Vagina (tissue), 2 donors: ENCODE measurements at places on chromosomes 11 and 22. TPM values are rescaled to one million over a fixed set of nuclear protein-coding genes. Genes with fewer than 3 reads are reported as not detected.

DNA sequence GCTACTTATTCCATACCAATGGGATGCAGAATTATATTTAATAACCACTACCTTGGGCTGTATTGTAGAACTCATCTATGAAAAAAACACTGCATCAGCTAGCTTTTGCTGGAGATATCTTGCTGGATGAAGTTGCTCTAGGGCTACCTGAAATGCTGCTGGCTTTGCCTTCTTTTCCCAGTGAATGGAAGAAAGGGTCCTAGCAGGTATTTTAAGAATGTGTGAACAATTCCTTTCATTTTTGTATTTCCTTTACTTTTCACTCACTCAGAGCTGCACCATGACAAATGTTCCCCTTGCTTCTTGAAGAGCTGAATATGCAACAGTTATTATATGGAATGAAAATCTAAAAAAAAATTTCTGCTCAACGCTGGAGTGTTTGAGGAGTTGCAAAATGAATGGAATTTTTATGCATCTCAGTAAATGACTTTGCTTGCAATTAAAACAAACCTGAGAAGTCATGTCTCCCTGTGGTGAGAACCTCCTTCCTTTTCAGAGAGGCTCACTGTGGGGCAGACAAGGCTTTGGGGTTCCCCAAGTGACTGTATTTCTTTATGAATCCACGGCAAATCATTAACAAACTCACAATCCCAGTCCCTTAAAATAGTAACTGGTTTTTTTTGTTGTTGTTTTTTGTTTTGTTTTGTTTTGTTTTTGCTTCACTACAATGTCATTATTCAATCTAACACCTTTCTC is 566.8 kb upstream of the KIRREL3 start:
- DNase-seq: no peak

DNA sequence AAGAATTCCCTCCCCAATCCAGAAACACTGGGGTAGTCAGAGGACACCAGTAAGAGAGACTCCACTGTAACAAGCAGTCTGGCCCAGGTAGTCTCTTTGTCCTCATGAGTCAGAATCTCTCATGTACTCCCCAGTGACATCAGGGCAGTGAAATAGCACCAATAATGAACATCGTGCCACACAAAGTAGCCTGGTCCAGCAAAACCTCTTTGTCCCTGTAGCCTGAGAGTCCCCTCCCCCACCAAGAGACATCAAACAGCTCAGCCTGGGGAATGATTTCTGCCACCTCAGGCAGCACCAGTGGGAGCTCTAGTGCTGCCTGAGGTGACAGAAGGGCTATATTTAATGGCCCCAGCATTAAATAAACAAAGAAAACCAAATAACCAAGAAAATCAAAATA is 88.1 kb downstream of the SBF2 start:
- DNase-seq: no peak

DNA sequence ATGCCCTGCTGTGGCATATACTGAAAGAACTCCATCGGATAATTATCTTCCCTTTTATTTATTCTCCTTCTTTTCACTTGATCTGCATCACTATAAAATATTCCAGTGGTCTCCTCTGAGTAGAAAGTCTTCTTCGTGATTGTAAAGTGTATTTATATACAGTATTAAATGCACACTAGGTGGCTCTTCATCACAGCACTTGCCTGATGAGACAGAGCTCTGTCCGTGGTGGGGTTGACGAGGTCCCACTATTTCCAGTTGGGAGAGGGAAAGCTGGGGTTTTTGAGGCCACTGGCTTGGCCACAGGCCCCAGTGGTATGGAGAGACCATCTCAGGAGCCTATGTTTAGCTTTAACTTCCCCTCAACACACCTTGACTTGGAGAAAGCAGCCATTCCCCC is 31.6 kb upstream of the ZBTB16 start:
- DNase-seq: no peak

Gene SLC22A25
- 0.98 TPM for total RNA-seq

Gene KIRREL3
- not detected for total RNA-seq

DNA sequence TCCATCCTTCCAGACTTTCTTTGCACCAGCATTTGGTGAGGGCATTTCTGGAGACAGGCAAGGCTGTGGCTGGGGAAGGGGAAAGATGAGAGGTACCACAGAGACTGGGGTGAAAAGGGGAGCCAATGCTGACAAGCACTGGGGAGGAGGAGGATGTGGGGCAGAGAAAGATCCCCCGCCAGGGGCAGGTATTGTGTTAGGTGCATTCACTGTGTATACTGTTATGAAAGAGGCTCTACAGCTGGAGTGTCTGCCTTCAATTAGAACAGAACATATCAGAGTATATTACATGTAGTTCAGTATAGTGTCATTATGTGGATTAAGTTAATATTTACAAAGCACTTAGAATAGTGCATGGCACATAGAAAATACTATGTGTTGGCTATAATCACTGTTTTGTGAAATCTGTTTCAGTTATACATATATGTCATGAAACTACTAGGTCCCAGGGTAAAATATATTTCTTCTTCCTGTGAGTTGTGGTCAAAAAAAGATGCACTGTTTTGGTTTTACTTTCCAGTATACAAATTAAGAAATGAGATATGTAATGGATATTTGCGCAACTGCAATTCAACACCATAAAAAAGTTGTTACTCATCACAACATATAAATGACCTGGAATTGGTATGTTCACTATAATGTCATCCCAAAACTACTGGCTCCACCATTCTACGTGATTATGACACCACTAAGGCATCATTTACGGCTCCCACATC is 8.4 kb downstream of the MSANTD2 start:
- DNase-seq: no peak

DNA sequence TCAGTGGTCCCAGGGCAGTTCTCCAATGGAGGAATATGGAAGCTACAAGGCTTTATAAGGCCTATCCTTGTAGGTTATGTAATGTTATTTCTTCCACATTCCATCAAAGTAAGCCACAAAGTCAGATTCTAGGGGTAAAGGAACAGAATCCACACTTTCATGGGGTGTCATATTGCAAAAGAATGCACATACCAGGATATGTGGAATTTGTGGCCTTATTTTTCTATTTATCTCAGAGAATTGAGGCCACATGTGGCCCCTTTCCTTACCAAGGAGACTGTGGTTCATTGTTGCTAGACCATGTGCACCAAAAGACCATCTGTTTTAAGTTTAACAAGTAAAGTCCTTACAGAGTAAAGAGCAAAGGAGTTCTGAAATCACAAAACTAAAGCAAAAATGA is 12.9 kb downstream of the LRRC4C start:
- DNase-seq: no peak

Gene OTOG
- total RNA-seq: not detected

GRCh38 chr11:94602430-94603372 is 35.5 kb downstream of the PIWIL4 start:
- DNase-seq: no peak

- no peak for DNase-seq
These were observed 384.3 kb downstream of the NTM start for GRCh38 chr11:131754671-131755070.

Gene YPEL1
- total RNA-seq: 4.9 TPM

GRCh38 chr11:102108734-102109440 is 1.4 kb upstream of the YAP1 start:
- no peak for DNase-seq

GRCh38 chr22:28742562-28742962 is 723 bp downstream of the HSCB start:
- DNase-seq: no peak

GRCh38 chr11:88979641-88980040 is 86.1 kb downstream of the GRM5 start:
- DNase-seq: no peak

DNA sequence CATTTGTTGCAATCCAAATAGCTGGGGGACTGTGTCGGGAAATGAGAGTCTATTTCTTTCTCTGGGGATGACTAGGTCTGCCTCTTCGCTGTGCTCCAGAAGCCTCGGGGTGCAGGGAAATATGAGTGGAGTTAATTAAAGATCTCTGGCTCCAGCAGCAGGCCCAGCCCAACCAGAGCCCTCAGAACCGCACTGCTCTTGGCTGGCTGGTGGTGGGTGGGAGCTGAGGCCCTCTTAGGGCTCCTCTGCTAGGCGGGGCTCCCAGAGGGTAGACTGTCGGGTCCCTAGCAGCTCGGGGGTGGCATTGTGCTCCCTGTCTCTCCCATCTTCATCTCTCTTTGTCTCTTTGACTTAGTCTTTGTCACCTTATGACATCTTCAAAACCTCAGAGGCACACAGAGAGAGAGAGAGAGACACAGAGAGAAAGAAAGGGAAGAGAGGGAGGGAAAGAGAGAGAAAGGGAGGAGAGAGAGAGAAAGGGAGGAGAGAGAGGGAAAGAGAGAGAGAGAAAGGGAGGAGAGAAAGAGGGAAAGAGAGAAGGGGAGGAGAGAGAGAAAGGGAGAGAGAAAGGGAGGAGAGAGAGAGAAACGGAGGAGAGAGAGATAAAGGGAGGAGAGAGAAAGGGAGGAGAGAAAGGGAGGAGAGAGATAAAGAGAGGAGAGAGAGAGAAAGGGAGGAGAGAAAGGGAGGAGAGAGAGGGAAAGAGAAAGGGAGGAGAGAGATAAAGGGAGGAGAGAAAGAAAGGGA is 20.2 kb downstream of the MPPED1 start:
- DNase-seq: no peak

Gene OR2AG1
- total RNA-seq: not detected

Gene TFIP11
- total RNA-seq: 23.1 TPM

Gene PDGFD
- total RNA-seq: 21.9 TPM

- DNase-seq: no peak
These were observed 907.1 kb downstream of the DLG2 start for GRCh38 chr11:84719935-84720577.

DNA sequence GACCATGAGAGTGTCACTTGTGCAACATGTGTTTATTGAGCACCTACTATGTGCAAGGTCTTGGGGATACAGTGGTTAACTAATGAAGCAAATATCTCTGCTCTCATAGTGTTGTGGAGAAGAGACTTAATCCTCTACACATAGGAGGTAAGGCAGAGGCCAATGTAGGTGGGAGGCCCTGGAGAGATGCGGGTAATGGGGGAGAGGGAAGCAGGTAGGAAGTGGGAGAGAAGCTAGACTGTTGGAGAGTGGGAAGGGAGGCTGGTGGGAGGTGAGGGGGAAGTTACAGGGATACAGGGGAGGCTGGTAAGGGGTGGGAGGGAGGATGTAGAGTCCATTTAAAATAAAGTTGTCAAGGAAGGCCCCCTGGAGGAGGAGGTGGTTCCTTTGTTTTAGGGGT is 240.0 kb downstream of the MIAT start:
- peak; percentile 8 for DNase-seq

- no peak for DNase-seq
These were observed 223.9 kb upstream of the ZBED5 start for GRCh38 chr11:11081776-11082175.

- DNase-seq: no peak
These were observed 1.5 kb downstream of the CACNG2 start for GRCh38 chr22:36701965-36702621.

- no peak for DNase-seq
These were observed 12.5 kb downstream of the OTUB1 start for GRCh38 chr11:63998558-63999348.

Gene KDM4D
- total RNA-seq: 0.25 TPM

GRCh38 chr22:32307055-32307454 is 50.6 kb upstream of the RFPL3 start:
- DNase-seq: no peak

Gene GGT5
- total RNA-seq: 61.4 TPM

DNA sequence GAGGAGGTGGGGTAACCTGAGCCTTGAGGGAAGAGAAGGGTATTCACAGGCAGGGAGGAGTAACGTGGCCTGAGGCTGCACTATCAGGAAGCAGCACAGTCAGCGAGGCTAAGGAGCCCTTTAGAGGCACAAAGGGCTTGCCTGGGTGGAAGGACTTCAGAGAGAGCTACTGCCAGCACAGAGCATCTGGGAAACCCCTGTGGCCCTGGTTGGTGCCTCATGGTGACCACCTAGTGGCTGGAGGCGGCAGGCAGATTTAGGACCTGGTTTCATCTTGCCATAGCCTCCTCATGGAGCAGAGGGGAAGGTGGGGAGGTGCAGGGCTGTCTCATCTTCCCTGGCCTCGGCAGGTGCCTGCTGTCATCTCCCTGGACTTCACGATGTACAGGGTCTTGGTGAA is 64.5 kb downstream of the MPPED1 start:
- DNase-seq: no peak

DNA sequence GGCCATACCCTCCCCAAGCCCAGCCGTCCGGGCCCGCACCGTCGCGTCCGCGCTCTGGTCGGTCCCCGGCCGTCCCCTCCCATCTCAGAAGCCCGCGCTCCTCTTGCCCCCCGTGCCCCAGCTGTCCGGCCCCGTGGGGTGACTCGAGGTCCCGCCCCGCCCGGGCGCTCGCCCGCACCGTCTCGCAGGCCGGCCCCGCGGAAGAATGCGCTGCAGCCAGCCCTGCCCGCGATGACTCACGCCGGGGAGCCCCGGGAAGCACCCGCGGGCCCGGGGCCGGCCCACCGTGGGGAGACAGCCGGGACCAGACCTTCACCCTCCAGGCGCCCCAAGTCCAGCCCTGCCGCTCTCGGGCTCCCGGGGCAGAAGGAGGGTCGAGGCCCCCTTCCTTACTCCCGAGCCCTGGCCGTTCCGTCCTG is 320 bp upstream of the PHLDA2 start:
- no peak for DNase-seq

GRCh38 chr11:35974882-35975589 is 31.2 kb downstream of the LDLRAD3 start:
- DNase-seq: no peak

GRCh38 chr11:132445859-132446291 is 1075.5 kb downstream of the NTM start:
- no peak for DNase-seq

DNA sequence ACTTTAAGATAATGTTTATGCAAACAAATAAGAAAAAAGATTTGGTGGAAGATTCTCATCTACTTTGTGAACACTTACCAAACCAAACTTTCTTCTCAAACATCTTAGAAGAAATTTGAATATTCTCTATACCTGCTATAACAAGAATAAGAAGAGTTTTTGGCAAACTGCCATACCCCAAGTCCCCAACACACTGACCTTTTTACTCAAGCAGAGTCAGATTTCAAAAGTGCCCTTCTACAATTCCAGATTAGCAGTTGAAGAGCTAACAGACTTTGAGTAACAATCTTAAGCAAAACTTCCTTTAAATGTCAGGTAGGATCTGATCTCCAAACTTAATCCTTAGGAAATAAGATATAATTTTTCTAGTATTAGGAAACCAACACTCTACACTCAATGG is 33.9 kb downstream of the TSG101 start:
- DNase-seq: no peak
